KBM-7 (cell line): ENCODE measurements at places on chromosomes 1 and 21.

GRCh38 chr1:24886241-24886640 lies 43.8 kb downstream of the RUNX3 start:
- DNase-seq = no peak

- no peak for DNase-seq
Measured at GRCh38 chr1:227311389-227312001, 6.8 kb downstream of the CDC42BPA start.

DNA sequence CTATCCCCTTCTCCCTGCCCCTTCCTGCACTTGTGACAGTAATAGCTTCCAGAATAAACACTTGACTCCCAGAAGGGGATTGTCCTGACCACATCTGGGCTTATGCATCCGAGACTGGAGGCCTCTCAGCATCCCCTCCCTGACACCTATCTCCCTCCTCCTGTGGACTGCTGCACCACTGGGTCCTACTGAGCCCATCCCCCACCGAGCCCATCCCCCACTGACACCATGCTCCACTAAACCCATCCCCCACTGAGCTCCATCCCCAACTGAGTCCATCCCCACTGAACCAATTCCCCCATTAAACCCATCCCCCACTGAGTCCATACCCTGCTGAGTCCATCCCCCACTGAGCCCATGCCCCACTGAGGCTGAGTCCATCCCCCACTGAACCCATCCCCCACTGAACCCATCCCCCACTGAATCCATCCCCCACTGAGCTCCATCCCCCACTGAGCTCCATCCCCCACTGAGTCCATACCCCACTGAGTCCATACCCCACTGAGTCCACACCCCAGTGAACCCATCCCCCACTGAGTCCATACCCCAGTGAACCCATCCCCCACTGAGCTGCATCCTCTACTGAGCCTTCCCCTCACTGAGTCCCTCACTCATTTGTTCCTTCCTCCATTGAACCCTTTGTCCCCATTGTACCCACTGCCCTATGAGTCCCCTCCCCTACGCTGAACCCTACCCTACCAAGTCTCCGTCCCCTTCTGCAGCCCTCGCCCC lies 5.6 kb downstream of the PDZK1IP1 start:
- no peak for DNase-seq

- DNase-seq = peak; percentile 37
Measured at GRCh38 chr1:224432672-224433040, 1.9 kb downstream of the WDR26 start.

DNA sequence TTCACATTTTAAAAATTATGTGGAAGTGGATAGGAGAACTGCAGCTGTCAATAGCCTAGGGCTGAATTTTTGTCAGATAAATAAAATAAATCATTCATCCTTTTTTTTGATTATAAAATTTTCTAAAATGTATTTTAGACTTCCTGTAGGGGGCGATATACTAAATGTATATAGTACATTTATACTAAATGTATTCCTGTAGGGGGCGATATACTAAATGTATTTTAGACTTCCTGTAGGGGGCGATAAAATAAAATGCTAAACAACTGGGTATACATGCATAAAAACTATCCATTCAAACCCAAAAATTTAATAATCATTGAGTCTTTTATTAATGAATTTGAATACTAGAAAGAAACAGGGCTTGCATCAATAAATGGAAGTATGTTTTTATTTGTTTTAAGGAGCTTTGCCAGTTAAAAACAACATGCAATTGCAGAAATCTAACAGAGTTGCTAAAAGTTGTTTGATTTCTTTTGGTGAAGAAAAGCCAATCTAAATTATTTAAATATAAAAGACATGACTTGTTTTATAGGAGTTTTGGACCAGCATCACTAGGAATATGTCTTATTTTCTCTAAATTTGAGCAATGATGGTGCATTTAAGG lies 31.4 kb downstream of the CLCA1 start:
- peak; percentile 50 for DNase-seq
